ENCODE measurements at places on chromosomes 2 and 18. TPM values are rescaled to one million over a fixed set of nuclear protein-coding genes. Genes with fewer than 3 reads are reported as not detected.

IL36B gene
- total RNA-seq = not detected

ERFE gene
- 0.25 TPM for total RNA-seq

CLEC4F gene
- 0.38 TPM for total RNA-seq

GPR155 gene
- total RNA-seq = 5.4 TPM

SCTR gene
- total RNA-seq = not detected

ITGB6 gene
- 0.36 TPM for total RNA-seq

IL36A gene
- not detected for total RNA-seq

CDH19 gene
- 2.5 TPM for total RNA-seq

SKOR2 gene
- total RNA-seq = not detected

GRCh38 chr2:45843136-45843535 is 191.7 kb downstream of the PRKCE start:
- no peak for DNase-seq

DNA sequence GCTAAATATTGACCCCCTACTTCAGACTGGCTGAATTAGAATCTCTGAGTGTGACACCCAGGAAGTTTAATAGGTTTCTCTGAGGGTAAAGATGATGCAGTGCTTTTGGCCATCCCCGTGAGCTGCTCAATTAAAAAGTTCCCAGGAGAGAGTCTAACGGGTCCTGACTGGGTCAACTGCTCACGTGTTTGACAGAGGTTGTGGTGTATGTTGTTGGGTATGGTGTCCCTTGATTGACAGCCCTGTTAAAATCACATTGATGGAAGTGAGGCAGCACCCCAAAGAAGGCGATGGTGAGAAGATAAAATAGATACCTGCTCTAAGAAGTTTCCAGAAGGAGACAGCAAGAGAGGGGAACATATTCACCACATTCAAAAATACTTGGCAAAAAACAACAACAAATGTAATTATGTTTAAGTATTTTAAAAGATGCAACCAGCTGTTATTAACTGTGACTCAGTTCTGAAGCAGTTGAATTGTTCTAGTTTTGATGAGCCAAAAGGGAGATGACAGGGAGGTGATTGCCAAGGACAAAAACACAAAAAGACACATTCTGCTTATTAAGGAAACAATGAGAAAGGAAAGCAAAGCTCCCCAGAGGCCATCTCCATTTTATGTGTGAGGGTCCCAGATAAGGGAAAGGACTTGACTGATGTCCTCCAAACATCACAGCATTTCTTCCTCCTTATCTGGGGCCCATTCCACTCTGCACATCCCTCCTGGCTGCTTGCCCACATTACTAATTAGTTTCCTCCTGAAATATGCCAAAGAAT is 11.5 kb upstream of the GMCL1 start:
- DNase-seq = no peak

DNA sequence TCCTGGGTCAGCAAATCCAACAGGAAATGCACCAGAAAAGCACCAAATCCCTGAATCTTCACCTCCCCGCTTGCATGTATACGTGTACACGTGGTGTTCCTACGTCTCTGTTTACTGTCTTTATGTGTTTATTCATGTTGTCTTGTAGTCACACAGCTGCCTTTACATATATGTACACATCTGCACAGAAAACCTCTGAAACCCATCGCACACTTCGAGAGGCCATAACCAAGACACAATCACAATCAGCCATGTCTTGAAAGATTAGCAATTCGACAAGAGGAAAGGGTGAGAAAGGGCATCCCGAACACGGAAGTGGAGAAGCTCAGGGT is 98.1 kb downstream of the PLB1 start:
- DNase-seq = no peak

GRCh38 chr18:44719519-44720060 is 38.9 kb downstream of the SETBP1 start:
- no peak for DNase-seq

DNA sequence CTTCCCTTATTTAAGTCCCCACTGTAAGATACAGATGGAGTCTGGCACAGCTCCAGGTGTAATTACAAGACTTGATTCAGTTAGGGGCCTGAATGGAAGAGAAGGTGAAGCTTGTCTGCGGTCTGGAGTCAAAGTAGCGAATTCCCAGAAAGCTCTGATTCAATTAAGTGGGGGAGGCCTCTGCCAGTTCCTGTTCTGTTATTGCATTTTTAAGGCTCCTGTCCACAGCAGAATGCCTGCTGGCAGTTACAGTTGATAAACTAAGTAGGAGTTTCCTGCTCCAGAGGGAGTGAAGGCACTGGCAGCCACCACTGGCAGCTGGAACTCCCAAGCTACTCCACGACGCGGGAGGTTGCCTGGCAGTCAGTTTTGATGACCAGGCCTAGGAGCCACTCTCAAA is 181.1 kb downstream of the SOCS6 start:
- no peak for DNase-seq

DNA sequence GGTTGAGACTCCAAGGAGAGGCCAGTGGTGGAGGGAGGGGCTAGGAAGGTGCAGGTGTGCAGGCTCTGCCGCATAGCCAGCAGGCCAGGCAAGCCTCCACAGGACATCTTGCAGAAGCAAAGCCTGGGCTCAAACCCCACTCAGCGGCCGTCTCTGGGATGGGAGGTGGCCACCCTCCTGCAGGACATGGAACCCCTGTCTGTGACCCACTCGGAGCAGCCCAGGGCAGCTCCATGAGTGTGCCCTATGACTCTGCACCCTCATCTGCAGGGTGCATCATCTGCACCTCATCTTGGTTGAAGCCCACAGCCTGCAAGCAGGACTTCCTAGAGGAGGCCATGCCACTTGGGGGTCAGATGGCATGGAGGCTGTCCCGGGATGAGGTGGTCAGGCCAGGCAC is 46.3 kb downstream of the GPC1 start:
- no peak for DNase-seq

DNA sequence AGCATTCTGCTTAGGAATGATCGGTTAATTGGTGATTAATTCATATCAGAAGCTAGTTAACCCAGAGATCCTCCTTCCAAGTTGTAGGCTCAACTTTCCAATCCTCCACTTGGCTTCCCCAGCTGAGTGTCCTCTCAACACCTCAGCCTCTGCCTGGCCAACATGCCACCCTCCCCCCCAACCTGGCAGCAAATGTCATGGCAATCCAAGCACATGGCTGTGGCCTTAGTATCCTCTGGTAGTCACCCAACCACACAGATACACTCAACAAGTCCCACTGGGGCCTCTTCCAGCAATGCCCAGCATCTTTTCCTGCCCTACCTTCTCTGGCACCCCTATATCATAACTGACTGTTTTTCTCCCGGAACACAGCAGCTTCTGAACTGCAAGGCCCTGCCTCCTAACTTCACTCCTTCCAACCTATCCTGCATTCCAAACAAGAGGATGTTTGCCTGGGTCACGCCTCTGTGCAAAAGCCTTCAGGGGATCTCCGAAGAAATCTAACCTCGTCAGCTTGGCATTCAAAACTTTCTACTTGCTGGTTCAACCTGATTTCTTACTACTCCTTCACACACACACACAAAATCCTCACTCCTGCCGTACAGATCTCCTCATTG is 195.0 kb downstream of the CYP26B1 start:
- DNase-seq = no peak

GRCh38 chr2:39772086-39772811 is 6.8 kb downstream of the THUMPD2 start:
- DNase-seq = no peak

DNA sequence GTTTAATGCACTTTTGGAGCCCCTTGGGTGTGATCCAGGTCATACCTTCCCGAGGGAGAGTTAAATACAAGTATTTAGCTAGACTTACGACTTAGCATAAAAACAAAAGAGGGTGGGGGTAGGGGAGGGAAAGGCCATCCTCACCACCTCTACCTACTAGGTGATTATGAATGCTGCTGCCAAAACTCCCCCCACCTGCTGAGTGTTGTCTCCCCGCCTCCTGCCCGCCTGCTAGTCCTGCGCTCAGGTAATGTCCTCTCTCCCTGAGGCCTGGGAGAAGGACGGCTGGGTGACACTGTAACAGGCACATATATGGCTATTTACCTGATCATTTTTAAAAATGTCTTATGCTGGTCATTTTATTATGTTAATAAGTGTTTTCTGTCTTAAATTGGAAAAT is 3.0 kb upstream of the NCKAP5 start:
- DNase-seq = no peak

DNA sequence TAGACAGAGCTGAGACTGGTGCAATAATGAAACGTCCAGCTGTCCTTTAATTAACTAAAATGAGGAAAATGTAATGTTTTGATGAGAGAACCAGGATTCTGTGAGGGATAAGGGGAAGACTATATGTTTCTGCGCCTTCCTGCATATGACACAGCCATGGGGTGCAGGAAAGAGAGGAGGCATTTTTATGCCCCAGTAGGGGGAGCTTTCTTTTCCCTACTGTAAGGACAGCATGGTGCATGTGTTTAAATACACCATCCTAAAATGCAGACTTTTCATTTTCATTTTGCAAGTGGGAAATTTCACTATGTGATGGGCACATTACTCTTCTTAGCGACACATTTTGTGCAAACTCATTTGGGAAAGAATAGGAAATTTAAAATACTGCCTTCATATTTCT is 446.1 kb downstream of the ARHGAP15 start:
- no peak for DNase-seq

- DNase-seq = no peak
Measured at GRCh38 chr2:42934580-42935186, 142.3 kb upstream of the HAAO start.

DNA sequence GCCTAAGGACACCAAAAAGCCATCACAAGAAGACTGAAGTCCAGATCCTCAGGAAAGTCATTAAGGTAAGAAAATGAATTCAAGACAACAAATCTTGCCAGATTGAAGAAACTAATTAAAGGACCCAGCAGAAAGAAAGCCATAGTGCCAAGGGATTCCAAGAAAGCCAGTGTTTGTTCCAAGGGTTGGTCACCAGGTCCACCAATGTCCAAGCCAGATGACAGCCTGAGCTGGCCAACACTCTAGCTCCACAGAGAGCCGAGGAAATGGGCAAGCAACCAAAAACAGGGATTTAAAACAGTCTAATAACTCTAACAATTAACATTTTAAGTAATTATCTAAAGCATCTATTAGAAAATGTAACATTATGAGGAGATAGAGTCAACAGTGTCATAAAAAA is 49.2 kb downstream of the DNER start:
- DNase-seq = no peak

DNA sequence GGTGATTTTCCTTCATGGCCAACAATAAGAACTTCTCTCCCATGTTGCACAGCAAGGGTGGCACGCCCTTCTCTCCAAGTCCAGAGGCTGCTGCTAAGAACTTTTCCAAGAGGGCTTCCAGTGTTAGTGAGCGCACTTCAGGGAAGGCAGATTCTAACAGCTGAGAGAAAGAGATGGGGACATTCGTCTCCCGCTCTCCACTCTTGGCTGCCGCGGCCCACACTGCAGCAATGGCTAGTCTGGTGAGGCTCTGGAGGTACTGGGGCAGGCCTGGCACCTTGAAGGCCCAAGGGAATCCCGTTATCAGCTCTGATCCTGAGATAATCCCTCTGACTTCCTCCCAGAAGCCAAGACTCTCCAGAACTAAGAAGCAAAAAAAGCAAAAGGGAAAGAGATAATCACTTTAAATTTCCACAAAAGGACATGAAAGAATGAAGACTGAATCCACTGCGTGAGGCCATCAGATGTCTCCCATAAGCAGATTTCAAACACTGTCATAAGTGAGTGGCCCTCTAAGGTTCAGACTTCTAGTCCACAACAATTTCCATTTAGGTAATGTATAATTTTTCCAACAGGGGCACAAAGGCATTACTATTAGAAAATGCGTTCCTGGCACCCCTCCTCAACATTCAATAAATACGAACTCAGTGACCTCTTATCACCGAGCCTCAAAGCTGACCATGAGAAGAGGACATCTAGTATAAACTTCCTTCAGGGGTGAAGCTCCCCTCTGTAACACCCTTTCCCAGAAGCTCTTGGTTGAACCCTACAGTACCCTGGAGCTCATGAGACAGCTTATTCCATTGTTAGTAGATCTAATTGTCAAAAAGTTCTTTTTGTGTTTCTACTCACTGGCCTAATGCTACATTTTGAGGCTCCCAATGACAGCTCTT is 66.7 kb upstream of the ZFP36L2 start:
- DNase-seq = no peak

GRCh38 chr2:17627434-17627833 is 86.9 kb downstream of the VSNL1 start:
- no peak for DNase-seq

DNA sequence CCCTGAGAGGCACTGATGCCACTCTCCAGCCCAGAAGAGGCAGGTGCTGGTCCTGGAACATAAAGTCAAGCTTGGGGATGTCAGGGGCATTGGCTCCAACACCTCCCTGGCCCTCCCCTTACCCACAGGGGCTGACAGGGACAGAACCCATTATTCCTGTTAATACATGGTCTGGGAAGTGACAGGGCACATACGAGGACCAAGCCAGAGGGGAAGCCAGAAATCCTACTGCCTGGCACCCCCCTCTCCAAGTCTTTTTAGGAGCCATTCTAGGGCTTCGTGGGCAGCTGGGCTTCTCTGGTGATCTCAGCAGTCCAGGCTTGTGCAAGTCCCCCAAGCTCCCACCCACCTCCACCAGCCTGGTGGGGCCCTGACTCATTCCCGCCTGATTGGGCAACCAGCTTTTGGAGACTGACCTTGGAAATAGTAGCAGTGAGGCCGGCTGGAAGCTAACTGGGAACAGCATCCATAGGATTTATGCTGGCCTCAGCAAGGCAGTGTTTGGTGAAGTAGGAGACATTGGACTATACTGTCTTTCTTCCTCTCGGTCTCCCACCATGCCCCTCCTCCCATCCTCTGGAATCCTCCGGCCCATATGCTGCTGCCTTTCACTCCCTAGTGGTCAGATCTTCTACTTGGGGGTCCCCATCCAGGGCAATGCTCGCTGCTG is 86.4 kb upstream of the HK2 start:
- DNase-seq = peak; percentile 38

DNA sequence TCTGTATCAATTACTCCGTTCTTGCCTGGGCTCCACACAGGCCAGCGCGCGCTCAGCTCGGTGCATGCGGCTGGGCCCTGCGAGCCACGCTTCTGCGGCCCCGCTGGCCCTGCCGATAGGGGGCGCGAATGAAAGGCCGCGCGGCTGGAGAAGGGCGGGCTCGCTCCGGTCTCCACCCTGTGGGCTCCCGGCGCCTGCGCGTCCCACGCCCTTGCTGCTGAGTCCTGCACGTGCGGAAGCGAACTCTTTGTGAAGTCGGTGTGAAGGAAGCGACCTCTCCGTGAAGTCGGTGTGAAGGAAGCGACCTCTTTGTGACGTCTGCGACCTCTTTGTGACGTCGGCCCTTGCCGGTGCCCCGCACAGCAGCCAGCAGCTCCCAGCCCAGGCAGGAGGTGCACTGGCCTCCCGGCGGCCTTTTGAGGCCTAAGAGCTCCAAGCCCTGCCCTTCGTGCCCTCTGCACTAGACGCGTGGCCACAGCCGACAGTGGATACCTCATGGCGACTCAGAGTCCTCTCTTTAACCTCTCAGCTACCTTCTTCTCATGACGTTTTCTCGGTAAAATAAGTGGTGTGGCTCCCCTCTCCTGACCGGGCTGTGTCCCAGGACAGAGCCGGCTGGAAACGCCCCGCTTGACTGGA is 391.9 kb upstream of the RAB6C start:
- no peak for DNase-seq

DNA sequence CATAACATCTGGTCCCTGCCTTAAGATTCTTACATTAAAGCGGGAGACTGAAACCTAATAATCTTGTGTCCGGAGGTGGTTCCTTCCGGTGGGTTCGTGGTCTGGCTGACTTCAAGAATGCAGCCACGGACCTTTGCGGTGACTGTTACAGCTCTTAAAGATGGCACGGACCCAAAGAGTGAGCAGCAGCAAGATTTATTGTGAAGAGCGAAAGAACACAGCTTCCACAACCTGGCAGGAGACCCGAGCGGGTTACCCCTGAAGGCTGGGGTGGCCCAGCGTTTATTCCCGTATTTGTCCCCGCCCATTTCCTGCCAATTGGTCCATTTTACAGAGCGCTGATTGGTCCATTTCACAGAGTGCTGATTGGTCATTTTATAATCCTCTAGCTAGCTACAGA is 122.3 kb upstream of the SIX2 start:
- DNase-seq = no peak
